ENCODE measurements at places on chromosomes 16 and 17.
A peak's percentile ranks its signal among the peaks of the same experiment; 100 is the strongest.

DNA sequence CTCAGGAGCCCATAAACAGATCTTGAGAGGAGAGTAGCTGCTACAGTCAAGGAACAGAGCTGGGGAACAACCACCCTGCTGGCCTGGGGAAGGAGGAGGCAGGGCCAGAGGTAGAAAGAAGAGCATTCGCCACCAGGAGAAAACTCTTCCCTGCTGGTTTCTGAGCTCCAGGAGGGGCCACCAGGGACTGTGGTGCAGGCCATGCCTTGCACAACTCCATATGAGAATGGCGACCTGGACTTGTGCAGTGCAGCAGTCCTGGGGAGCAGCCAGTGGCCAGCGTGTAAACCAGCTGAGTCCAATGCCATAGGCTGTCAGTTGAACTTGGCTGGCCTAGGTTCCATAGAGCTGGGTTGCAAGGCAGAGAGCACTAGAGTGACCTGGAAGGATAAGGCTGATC is 11.6 kb downstream of the SLC13A2 start:
- no peak for DNase-seq

DNA sequence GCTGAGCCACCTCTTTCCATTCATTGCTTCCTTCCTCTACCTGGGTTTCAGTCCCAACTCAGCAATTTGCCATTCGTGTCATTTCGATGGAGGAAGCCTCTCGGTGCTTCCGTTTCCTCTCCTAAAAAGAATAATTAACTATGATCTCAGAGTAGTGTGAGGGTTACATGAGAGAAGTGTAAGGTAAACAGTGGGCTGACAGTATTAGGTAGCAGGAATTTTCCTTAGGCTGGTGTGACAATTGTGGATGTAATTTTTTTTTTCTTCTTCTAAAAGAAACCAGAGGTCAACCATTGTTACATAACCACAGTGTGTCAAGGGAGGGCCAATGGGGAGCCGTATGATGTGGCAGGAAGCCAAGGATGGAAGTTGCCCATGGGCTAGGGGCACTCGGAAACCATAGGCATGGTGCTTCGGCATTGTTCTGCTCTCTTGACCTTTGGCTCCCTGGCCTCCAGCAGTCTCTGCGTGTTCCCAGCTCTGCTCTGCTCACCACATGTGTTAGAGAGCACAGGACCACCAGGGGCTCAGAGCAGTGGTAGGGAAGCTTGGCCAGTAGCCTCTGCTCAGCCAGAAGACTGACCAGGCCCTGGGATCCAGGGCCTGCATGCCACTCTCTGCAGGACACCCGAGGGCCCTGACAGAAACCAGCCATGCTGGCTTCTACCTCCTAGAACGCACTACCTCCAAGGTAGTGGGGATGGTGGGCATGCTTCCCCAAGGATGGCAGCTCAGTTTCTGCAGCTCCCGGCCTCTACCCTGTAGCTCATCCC is 2.0 kb upstream of the TOP2A start:
- DNase-seq, result no peak

DNA sequence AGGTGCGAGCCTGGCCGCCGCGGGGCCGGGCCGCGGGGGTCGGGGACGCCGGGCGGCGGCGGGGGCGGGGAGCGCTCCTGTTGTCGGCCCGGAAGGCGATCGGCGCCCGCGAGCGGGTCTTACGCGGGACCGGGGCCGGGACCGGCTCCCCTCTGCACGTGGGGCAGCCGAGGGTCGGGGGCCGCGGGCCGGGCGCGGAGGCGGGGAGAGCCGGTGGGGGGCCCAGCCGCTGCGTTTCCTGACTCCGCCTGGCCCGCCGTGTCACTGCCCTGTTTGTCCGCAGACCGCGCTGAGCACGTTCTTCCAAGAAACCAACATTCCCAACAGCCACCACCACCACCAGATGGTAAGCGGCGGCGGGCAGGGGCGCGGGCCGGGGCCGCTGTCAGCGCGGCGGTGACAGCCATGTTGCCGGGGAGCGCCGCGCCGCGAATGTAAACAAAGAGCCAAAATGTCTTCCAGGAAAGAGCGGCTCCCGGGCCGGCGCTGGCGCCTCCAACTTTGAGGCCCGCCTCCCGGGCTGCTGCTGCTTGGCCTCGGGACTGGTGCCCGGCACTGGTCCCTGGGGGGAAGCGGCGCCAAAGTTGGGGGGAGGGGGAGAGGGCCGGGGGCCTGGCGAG is 586 bp downstream of the UBALD2 start:
- peak; percentile 65 for DNase-seq

- DNase-seq, result no peak
Measured at GRCh38 chr17:15083225-15083624, 181.9 kb downstream of the PMP22 start.

DNA sequence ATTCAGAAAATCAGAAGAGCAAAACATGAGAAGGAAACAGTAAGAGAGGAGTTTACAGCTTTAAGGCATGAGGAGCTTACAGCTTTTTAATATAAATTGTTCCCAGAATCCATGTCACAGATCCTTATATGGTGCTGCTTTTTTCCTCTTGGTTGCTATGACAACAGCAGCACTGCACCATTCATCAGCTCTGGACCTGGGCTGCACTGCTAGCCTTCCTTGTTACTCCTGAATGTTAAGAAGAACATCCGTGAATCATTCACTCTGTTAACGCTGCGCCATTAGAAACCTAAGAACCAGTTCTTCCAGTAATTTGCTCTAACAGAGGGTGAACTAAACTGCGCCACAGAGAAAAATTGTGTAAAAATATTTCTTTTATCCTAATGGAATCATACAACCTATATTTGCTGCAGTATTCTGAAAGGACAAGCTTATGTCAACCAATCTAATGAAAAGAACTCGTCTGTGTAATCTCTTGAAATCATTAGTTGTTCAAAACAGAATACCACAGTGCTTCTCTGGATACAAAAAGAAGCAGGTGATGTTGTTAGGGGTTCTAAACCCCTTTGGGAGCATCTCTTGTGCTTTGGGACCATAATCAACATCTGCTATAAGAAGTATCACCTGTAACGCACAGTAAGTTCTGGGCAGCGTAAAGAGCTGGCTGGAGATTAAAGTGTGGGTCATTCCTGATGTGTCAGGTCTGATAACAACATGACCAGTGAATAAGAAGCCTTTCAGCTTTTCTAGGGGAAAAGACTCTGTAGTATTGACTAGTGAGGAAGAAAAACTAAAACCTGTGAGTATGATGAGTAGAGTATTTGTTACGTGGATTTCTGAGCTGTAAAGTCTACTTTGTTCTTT is 151.2 kb downstream of the TANC2 start:
- DNase-seq, result no peak

DNA sequence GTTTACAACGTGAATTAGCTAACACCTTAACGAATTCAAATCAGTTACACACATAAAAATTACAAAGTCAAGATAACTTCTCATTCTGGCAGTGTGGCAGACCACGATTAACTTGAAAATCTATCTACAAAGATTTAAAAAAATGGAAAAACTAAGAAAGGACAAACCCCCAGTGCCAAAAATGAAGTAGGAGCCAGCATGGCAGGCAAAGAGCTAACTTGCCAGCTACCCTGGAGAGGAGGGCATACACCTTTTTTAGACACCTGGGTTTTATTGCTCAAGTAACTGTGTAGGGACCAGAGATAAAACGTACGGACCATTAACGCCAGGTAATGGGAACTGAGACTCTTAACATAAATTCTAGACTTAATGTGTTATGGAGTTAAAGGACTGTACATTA is 2.5 kb downstream of the TAF15 start:
- no peak for DNase-seq

DNA sequence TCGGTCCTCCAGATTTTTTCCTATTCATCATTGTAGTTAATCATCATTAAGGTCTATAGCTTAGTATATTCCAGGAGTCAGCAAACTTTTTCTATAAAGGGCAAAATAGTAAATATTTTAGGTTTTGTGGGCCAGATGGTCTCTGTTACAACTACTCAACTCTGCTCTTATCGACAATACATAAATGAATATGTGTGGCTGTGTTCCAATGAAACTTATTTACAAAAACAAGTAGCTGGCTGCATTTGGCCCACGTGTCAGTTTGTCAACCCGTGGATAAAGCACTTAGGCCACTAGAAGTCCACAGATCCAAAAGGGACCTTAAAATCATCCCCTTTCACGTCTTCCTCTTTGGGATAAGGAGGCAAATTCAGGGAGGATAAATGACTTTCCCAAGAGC is 5.4 kb upstream of the HNF1B start:
- no peak for DNase-seq

- DNase-seq, result peak; percentile 76
Measured at GRCh38 chr17:3911271-3912053, 4.8 kb downstream of the P2RX1 start.

GRCh38 chr17:33234930-33235685 is 58.0 kb downstream of the ASIC2 start:
- DNase-seq, result peak; percentile 19
